ENCODE measurements at places on chromosomes 7 and 10.

GRCh38 chr10:88974446-88975376, 15.9 kb upstream of the FAS start:
- no peaks in the 10 kb centered on the region for H3K4me1 ChIP-seq
- DNase-seq: no peak
- no peak overlapping the region for H3K27ac ChIP-seq
- H3K4me3 ChIP-seq: no peak overlapping the region
- no peaks in the 10 kb centered on the region for H3K36me3 ChIP-seq

GRCh38 chr10:127125331-127125730, 71.1 kb downstream of the INSYN2A start:
- H3K27me3 ChIP-seq: no peaks in the 10 kb centered on the region
- no peak overlapping the region for H3K4me3 ChIP-seq
- no peak for DNase-seq
- no peaks in the 10 kb centered on the region for H3K36me3 ChIP-seq
- H3K4me1 ChIP-seq: no peaks in the 10 kb centered on the region

GRCh38 chr7:134457210-134457609, 1.7 kb downstream of the AKR1B1 start:
- no peaks in the 10 kb centered on the region for H3K27me3 ChIP-seq
- no peaks in the 10 kb centered on the region for H3K36me3 ChIP-seq
- DNase-seq: no peak
- peaks cover 2% of the 10 kb centered on the region for H3K4me1 ChIP-seq

GRCh38 chr7:123355576-123356190, 155.9 kb upstream of the SLC13A1 start:
- H3K4me1 ChIP-seq: no peaks in the 10 kb centered on the region
- peak; percentile 24 for DNase-seq
- H3K27ac ChIP-seq: no peak overlapping the region
- H3K36me3 ChIP-seq: no peaks in the 10 kb centered on the region

- DNase-seq: no peak
- no peak overlapping the region for H3K27ac ChIP-seq
- no peaks in the 10 kb centered on the region for H3K36me3 ChIP-seq
- H3K27me3 ChIP-seq: no peaks in the 10 kb centered on the region
- H3K4me1 ChIP-seq: no peaks in the 10 kb centered on the region
- no peak overlapping the region for H3K4me3 ChIP-seq
Observed at GRCh38 chr10:15858861-15859281, 1.4 kb downstream of the MINDY3 start.

DNA sequence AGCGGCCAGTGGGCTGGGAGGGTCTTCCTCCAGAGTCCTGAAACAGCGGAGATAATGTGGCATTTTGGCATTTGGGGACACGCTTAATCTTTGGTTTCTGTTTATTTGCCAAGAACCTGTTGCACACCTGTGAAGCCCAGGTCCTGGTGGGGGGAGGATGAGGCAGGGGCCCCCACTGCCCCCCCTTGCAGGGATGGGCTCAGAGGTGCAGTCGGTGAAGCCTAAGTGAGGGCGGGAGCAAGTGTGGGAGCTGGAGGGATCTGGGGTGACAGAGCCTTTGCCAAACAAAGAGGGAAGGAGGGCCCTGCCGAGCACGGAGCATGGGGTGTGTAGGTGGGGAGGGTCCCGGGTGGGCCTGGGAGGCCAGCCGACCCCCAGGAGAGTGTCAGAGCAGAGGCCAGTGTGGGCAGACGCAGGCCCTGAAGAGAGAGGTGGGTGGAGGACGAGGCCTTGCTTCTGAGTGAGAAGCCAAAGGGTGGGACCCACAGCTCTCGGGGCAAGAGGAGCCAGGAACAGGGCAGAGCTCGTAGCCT, 62.1 kb upstream of the ADGRA1 start:
- no peaks in the 10 kb centered on the region for H3K27me3 ChIP-seq
- H3K27ac ChIP-seq: no peak overlapping the region
- DNase-seq: no peak

- H3K4me1 ChIP-seq: peaks cover 18% of the 10 kb centered on the region
- no peaks in the 10 kb centered on the region for H3K27me3 ChIP-seq
- no peak overlapping the region for H3K27ac ChIP-seq
- no peak for DNase-seq
Observed at GRCh38 chr7:106068538-106068961, 43.6 kb downstream of the SYPL1 start.

DNA sequence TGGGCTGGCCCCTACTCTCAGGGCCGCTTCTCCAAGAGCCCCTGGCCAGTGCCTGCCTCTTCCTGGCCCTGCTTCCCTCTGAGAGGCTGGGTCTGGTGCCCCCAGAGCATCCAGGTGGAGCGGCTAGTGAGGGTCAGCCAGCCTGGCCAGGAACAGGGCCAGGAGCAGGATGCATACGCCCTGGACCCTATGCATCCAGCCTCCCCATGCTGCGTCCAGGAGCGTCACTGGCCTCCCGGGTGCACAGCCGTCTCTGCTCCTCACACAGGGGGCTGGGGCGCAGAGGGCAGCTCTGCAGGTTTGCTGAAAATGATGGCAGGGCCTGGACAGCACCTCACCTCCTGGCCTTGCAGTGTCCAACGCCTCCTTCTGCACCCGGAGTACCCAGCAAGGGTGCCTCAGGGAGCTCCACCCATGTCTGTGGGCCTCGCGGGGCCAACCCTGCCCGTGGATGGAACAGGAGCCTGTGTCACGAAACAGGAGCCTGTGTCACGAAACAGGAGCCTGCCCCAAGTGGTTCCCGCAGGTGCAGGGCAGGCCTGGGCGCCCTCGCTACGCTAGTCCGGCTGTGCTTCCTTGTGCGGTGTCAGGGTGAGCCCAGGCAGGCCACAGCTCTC, 246.2 kb upstream of the PPP2R2D start:
- H3K27me3 ChIP-seq: no peaks in the 10 kb centered on the region
- peaks cover 4% of the 10 kb centered on the region for H3K4me1 ChIP-seq
- H3K4me3 ChIP-seq: no peak overlapping the region
- H3K36me3 ChIP-seq: no peaks in the 10 kb centered on the region
- H3K27ac ChIP-seq: no peak overlapping the region
- DNase-seq: no peak

- no peak for DNase-seq
- H3K4me1 ChIP-seq: no peaks in the 10 kb centered on the region
- no peak overlapping the region for H3K27ac ChIP-seq
- H3K4me3 ChIP-seq: no peak overlapping the region
- H3K36me3 ChIP-seq: no peaks in the 10 kb centered on the region
Observed at GRCh38 chr10:103678178-103678526, 177.2 kb downstream of the SH3PXD2A start.

GRCh38 chr7:36928311-36928710, 204.0 kb upstream of the AOAH start:
- no peaks in the 10 kb centered on the region for H3K4me1 ChIP-seq
- H3K4me3 ChIP-seq: no peak overlapping the region
- no peak overlapping the region for H3K27ac ChIP-seq
- no peaks in the 10 kb centered on the region for H3K27me3 ChIP-seq

All from mesendoderm (in vitro differentiated cells).